ENCODE measurements at places on chromosomes 7 and 10.

DNA sequence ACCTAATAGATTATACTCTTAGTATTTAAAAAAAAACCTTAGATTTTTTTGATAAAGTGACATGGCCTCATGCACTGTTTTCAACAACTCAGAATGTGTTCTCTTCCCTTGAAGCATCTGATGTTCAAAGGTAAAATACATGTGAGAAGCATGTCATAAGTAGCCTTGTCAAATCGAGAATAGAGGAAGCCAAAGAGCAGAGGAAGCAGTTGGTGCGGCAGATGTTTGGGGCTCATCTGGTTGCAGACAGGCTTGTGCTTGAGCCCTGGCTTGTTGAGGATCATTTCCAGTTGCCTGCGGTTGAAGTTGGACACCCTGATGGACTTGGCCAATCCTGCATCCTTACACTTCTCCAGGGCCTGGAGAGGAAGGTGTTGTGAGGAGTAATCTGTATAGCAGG, 59.2 kb downstream of the AKR1E2 start:
- DNase-seq = no peak

DNA sequence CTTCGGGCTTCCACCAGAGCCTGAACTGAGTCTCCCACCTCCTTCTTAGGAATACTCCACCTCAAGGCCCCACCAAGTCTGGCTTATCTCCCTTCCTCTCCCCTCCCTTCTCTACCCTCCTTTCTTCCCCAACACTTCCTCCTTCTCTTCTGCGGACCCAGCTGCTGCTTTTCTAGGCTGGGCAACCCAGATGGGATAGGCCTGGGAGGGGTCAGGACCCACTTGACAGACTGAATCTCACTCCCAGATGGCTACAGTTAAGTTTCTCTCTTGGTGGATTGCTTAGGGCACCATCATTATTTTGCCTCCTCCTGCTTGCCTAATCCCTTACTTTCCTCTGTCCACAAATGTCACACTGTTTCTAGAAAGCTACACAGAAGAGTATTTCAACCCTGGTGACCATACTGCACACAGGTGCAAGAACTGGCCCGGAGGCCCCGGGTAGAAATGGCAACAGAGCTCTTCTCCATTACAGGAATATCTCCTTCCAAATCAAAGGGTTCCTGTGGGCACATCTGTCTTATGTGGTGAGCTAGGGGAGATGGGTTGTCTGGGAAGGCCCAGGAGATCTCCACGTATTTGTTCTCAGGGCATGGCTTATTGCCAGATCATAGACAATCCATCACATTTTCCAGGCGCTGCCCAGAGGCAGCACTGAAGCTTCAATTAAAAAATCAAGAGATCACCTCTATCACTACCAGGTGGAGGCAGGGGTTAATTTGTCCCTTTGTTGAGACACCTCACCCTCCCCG, 5.1 kb upstream of the HOXA11 start:
- no peak for DNase-seq

DNA sequence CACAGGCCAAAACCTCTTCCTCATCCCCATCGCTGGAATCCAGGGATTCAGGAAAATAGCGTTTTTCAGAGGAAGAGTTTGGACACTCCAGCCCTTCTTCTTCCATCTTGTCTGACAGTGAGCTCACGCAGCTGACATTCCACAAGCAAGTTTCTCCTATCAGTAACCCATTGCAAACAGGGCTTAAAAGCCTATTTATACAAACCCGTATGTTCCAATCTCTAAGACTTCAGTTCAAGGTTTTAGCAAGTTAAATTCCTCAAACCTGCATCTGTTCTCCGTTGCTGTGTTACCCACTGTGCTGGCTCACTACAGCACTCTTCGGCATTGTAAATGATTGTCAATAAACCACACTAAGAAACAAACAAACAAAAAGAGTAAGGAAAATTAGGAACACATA, 373 bp downstream of the DHX32 start:
- DNase-seq = no peak

DNA sequence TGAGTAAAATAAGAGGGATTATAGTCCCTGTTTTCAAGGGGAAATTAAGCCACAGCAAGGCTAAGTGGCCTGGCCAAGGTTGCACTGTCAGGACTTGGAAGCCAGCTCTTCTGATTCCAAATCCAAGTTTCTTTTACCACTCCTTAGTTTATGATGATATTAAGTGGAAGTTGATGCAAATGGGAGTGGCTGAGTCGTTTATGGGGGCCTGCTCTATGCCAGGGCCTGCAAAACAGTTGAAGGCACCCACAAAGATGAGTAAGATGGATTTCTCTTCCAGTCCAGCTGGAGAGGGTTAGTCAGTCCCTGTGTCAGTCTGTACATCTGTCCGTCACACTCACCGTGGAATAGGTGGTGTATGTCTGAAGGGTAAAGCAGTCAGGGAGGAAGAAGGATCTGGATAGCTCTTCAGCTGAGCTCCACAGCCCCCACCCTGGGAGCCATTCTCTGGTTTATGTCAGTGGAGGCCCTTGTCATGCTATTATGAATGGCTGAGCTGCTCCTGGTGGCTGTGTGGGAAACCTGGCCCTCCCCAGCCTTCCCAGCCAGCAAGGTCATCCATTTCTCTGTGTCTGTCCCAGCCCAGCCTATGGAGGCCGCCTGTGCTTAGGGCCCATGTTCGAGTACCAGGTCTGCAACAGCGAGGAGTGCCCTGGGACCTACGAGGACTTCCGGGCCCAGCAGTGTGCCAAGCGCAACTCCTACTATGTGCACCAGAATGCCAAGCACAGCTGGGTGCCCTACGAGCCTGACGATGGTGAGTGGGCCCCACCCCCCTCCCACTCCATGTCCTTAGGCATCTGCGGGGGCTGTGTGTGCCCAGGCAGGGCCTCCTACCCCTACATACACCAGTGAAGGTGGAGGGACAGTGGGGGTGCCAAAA, 44.5 kb downstream of the TBATA start:
- no peak for DNase-seq

- DNase-seq = no peak
These were observed 156.9 kb downstream of the PLCE1 start for GRCh38 chr10:94150541-94151184.
